ENCODE measurements at places on chromosomes 3 and 15.

- DNase-seq: no peak
Observed at GRCh38 chr15:100134089-100134583, 207.6 kb downstream of the ADAMTS17 start.

GRCh38 chr15:70714565-70714964, 48.8 kb downstream of the UACA start:
- DNase-seq: no peak

DNA sequence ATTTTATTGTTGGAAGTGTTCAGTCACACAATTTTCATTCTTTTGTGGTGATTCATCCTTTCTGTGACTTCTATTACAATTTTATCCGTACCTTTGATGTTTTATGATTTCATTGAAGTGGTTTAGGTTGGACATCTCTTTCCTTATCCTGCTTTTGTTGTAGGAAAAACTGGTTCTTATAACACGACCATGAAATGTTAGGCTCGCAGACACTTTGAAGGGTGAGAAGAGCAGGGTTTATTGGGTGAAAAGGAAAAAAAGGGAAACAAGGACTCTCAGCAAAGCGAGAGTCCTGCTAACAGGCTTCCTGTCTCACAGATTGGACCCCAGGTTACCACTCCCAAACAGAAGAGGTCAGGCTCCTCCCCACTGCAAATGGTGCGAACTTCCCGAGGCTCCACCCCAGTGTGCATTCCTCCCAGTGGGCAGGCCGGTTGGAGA, 257.4 kb downstream of the STXBP5L start:
- no peak for DNase-seq

- peak; percentile 84 for DNase-seq
Observed at GRCh38 chr3:45105855-45106671, 40.1 kb downstream of the CDCP1 start.

- DNase-seq: peak; percentile 84
Observed at GRCh38 chr15:33226559-33227181, 32.2 kb upstream of the FMN1 start.

- no peak for DNase-seq
Observed at GRCh38 chr3:9105421-9105820, 142.1 kb upstream of the RAD18 start.

GRCh38 chr15:25795712-25796111, 67.4 kb downstream of the ATP10A start:
- peak; percentile 25 for DNase-seq

GRCh38 chr3:128875556-128876120, 3.8 kb upstream of the ACAD9 start:
- peak; percentile 85 for DNase-seq

GRCh38 chr15:27679731-27680471, 419.2 kb downstream of the OCA2 start:
- no peak for DNase-seq

DNA sequence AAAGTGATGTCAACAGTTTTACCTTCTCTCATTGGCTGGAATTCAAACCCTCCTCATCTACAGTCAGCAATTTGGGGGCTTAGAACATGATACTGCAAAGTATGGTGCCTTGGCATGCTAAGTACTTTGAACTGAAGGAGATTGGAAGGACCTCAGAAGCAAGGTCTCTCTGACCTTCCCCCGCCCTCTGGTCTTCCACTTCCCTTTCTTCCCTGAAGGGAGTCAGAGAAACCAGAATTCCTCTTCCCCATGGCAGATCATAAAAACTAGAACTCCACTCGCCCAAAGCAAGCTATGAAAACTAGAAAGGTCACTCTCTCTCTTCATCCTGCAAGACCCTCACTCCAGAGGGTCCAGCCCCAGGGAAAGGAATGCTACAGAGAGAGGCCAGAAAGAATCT, 64.2 kb downstream of the CD200R1L start:
- no peak for DNase-seq

- peak; percentile 82 for DNase-seq
Observed at GRCh38 chr15:52558196-52558595, 10.6 kb downstream of the ARPP19 start.

GRCh38 chr3:58095603-58096138, 87.4 kb downstream of the FLNB start:
- no peak for DNase-seq

- DNase-seq: no peak
Observed at GRCh38 chr3:86175051-86175536, 815.9 kb downstream of the VGLL3 start.

DNA sequence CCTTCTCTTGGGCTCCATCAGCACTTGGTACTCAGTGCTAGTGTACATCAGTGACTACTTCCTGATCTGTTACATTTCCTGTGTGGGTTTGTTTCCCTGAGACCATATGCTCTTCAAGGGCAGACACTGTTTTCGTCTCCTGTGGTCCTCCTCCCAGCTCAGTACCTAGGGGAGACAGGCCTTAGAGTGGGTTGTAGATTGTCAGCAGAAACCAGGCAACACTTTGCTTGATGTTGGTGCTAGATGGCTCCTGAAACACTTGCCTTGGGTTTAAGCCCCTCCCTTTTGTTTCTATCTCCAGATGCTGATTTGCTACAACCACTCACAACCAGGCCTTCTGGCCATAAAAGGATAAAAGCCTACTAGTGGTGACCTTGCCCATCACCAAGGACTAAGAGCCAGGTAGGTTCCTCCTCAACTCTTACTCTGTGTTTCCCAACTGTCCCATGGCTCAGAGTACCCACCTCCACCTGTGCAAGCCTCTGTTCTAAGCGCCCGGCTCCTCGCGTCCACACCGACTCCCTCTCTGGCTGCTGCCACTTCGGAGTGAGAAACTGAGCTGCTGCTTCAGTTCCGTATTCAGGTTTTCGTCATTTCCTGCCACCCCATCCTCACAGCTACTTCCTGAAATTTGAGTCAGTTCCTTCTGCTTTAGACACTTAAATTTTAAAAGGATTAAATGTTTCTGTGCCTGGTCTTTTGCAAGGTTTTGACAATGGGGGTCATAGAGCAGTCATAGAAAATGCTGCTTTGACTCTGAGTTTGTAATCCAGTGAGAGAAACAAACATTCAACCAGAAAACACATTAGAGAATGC, at the start of gene HCLS1:
HCLS1 (minus strand) TSS at position 548 of the 816 bp plus-strand sequence. CDS start 2,556 bp downstream, outside the sequence.
- peak; percentile 89 for DNase-seq

GRCh38 chr3:63791974-63792373, 27.1 kb upstream of the C3orf49 start:
- no peak for DNase-seq

DNA sequence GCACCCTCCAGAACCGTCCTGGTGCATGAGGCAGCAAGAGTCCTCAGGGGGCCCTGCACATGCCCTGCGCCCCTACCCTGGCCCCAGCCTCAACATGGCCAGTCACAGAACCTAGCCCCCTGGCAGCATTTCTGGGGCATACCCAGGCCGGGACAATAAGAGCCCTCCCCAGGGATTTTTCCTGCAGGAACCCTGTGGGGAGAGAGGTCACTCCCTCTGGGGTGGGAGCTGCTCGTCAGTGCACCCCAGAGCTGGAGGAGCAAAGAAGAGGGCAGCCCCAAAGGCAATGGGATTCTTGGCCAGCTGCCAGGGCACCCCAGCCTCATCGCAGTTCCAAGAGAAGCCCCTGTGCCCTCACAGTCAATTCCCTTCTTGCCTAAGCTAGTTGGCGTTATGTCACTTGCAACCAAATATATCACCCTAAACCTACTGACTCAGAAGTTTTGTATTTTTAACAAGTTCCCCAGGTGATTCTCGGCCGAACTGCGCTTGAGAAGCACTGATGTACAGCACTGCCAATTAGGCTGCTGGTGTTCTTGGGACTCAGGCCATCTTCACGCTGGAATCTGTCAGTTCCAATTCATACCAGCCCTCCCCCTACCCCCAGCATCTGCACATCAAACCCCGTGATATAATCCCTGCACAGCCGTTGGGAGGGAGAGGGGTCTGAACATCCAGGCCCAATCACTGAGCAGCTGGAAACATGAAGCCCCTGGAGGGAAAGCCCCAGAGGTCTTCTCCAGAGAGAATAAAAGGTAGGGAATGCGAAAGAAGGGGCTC, 87.5 kb upstream of the PRR20G start:
- no peak for DNase-seq

GRCh38 chr15:70815604-70816003, 38.4 kb downstream of the LARP6 start:
- no peak for DNase-seq

GRCh38 chr3:39970982-39971381, 161.6 kb downstream of the MYRIP start:
- DNase-seq: no peak

- no peak for DNase-seq
Observed at GRCh38 chr3:108001457-108001856, 89.4 kb downstream of the CD47 start.

DNA sequence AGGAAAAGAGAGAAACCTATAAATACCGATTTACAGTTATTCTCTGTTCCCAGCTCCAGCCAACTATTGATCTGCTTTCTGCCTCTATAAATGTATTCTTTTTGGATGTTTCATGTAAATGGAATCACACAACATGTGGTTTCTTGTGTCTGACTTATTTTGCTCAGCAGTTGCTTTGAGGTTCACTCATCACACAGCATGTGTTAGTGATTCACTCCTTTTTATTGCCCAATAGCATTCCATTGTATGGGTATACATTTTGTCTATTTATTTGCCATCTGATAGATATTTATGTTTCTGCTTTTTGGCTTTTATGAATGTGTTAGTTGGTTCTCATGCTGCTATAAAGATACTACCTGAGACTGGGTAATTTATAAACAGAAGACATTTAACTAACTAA, 23.6 kb downstream of the CCR1 start:
- DNase-seq: no peak

GRCh38 chr3:77348244-77348855, 308.5 kb downstream of the ROBO2 start:
- no peak for DNase-seq

DNA sequence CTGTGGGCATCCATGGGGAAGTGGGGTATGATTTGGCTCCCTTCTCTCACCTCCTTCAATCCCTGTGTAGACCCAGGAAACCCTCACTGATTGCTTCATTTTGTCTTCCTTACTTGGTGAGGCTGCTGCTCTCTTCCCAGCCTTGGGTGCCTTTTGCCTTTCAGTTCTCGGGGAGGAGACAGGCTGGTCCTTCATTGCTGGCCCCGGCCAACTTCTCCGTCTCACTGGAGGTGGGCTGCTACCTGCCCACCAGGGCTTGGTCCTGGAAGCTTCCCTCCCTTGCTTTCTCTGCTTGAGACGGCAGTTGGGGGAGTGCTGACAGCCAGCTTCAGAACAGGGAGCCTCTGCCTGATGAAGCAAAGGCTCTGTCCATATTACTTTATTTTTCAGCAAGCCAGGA, 4.7 kb downstream of the FOXL2 start:
- DNase-seq: no peak

DNA sequence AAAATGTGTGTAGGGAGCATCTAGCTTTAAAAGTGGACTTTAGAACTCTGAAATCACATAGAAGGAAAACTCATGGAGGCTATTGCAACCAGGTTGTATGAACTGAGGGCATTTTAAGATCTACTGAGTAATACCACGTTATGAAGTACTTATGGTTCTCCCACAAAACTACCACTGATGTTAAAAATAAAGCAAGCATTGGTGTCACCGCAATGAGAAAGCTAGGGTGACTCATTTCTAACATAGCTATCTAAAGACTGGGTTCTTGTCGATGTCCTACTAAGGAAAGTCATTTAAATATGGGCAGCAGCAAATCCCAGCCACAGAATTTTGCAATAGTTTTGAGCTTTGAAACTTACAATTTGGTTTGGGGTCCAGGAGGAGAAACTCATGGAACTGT, 584.8 kb downstream of the DIPK2A start:
- no peak for DNase-seq

DNA sequence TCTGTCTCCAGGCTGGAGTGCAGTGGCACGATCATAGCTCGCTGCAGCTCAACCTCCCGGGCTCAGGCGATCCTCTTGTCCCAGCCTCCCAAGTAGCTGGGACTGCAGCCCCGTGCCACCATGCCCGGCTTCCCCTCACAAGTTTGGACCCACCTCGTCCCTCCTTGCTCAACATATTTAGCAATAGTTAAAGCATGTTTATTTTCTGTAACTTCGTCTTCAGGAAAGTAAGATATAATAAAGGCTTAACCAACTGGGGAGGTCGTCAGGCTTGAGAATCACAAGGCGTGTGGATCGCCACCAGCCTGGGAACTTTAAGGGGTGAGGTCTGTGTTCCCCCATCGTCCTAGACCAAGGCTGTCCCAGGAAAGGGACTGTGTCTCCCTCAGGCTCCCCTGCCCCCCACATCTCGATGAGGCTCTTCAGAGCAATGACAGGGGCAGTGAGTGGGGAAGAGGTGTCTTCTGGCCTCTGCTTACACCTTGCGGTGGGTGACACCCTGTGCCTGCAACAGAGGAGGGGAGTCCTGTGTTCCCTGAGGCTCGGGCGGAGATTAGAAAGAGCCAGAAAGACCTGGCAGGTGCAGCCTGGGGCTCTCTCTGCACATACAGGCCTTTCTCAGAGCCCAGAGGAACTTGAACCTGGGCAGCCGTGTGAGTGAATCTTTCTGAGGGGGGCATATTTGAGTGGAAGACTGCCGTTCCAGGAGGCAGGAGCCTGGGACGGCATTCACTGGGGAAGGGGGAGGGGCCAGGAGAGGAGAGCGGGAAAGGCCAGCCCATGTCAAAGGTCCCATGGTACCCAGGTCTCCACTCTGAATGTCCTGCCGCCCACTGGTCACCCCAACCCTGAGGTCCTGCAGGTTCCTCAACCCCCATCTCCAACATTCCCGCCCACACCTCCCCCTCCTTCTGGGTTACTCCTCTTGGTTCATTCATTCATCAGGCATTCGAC, 152.3 kb downstream of the SMAD6 start:
- DNase-seq: peak; percentile 43

GRCh38 chr3:116246406-116246980, 198.8 kb downstream of the LSAMP start:
- DNase-seq: no peak

GRCh38 chr3:194395778-194396538, 3.1 kb downstream of the GP5 start:
- DNase-seq: peak; percentile 76

GRCh38 chr3:115469649-115470048, 153.7 kb upstream of the GAP43 start:
- no peak for DNase-seq

- no peak for DNase-seq
Observed at GRCh38 chr3:53109190-53109589, 21.0 kb downstream of the RFT1 start.

DNA sequence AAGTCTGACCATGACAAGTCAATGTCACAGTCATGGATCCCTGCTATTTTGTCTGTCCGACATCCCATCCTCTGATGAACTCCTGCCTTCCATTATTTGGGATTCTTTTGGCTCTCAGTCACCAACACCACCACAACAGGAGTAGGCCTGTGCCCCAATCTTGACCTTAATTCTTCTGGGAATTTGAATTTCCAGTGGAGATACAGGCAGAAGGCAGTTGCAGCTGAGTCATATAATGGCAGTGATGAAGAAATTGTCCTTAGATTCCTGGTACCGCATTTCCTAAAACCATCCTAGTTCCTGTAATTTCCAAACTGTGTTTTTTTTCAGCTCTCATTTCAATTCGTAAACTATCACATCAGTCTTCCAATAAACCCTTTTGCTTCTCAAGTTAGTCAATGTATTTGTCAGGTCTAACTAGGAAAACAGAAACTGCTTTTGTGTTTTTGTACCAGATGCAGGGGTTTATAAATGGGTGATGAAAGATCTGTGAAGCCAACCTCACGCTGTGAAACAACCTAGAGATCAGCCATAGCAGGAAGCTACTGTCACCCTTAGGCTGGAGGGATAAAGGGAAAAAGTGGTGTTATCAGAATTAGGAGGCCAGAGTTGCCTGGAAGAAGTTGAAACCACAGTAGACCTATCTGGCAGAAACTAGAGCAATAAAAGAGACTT, 126.3 kb upstream of the TMEM108 start:
- DNase-seq: no peak

All from activated effector memory CD4-positive, alpha-beta T cell treated with anti-CD3 and anti-CD28 coated beads, Interleukin-2, amount 50 U/mL, for 16 hours (primary cell).